Right renal cortex interstitium (tissue), 3 donors: ENCODE measurements at places on chromosomes 5 and 9.

GRCh38 chr9:128026255-128026772 is 40.8 kb downstream of the NAIF1 start:
- DNase-seq, result no peak

GRCh38 chr9:94666364-94667099 is 27.2 kb upstream of the FBP1 start:
- no peak for DNase-seq

DNA sequence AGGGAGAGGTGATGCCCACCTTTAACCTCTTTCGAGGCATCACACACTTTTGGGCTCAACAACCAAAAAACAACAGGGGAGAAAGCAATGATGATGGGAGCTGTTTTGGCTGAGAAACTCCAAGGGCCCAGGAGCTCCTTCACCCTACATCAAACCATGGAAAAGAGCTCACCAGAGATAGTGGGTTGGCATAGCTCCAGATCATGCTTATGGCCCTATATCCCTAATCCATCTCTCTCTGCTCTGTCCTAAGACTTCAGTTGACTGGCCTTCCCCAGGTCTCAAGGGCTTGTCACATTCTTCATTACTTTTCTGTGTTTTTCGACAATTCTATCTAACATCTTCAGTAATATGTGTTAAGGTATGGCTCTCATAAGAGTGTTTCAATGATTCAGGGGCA is 5.7 kb upstream of the CTSL start:
- no peak for DNase-seq

GRCh38 chr9:94908011-94908563 is 181.6 kb downstream of the AOPEP start:
- no peak for DNase-seq

DNA sequence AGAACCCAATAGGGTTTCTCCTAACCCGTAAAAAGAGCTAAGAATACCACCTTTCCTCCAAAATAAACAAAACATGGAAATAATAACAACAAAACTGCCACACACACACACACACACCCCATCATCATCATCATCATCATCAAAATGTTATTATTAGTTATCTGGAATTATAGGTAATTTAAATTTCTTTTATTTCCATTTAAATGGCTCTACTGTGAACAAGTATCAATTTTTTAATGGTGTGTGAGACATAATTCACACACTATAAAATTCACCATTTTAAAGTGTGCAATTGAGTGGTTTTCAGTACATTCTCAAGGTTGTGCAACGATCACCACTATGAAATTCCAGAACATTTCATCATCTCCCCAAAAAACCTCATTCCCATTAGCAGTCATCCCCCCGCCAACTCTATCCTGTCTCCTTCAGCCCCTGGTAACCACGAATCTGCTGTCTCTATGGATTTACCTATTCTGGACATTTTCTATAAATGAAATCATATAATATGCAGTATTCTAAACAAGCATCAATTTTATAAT is 172.7 kb downstream of the ROR2 start:
- no peak for DNase-seq
